ENCODE measurements at places on chromosomes 6 and 20. TPM values are rescaled to one million over a fixed set of nuclear protein-coding genes. Genes with fewer than 3 reads are reported as not detected.

RIPOR2 gene
- total RNA-seq: 0.68 TPM

PLTP gene
- 47.1 TPM for total RNA-seq

C6orf118 gene
- total RNA-seq: not detected

HAO1 gene
- total RNA-seq: not detected

WFDC10B gene
- total RNA-seq: 0.88 TPM

- peak; percentile 100 for DNase-seq
These were observed 235.5 kb downstream of the BMP7 start for GRCh38 chr20:57030611-57031600.

- no peak for DNase-seq
These were observed 320 bp downstream of the GSTA4 start for GRCh38 chr6:52994839-52995088.

GRCh38 chr6:87653074-87653962, 48.7 kb downstream of the AKIRIN2 start:
- no peak for DNase-seq

DNA sequence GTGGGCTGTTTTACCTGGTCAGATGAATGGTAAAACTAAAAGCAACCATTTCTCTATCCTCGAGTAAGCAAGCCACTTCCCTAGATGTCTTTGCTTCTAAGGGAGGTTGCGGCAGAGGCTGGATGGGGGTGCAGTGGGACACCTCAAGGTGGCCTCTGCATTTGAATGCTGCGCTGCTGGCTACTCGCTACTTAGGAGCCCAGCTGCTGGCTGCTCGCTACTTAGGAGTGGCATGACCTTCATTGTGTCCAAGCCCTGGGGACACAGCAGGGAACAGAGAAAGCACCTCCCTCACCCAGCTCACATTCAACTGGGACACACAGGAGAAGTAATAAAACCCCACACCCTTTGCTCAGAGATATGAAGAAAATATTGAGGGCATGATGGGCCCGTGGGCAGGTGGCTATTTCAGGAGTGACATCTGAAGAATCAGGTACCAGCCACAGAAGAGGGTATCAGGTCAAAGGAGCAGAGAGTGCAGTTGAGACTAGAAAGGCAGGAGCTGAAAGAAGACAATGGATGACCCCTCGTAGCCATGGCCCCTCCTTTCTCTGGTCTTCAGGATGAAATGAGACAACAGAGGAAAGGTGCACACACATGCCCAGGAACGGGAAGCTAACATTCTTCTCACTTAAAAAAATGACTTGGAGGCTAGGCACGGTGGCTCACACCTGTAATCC, 149.4 kb downstream of the ZMYND8 start:
- no peak for DNase-seq

DNA sequence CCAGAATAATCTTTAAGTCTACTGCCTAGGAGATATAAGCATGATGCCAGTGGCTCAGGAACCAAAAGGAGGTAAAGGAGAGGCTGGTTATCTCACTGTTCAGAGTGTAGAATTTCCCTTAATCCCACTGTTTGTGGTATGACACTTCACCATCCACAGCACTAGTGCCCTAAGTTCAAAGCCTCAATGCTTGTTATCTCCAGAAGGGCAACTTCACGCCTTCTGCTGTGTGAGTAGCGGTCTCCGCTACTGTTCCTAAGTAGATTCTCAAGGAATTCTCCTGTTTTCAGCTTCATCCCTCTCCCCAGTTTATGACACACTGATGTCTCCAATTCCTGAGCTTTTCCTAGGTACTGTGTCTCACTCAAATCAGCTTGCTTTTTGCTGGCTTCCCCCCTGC, 13.7 kb upstream of the SNPH start:
- no peak for DNase-seq

GRCh38 chr20:39117491-39117890, 155.3 kb downstream of the DHX35 start:
- DNase-seq: peak; percentile 94

- no peak for DNase-seq
These were observed 2.2 kb upstream of the NINL start for GRCh38 chr20:25587536-25587935.

- DNase-seq: peak; percentile 58
These were observed 24.6 kb downstream of the MYLK4 start for GRCh38 chr6:2725999-2726567.

GRCh38 chr6:148138573-148138972, 204.1 kb upstream of the SASH1 start:
- DNase-seq: no peak

GRCh38 chr6:167119670-167120582, 3.0 kb upstream of the CCR6 start:
- no peak for DNase-seq

GRCh38 chr6:32969685-32970412, 1.5 kb downstream of the BRD2 start:
- peak; percentile 98 for DNase-seq

- no peak for DNase-seq
These were observed 56.8 kb upstream of the PHIP start for GRCh38 chr6:79134699-79135474.

DNA sequence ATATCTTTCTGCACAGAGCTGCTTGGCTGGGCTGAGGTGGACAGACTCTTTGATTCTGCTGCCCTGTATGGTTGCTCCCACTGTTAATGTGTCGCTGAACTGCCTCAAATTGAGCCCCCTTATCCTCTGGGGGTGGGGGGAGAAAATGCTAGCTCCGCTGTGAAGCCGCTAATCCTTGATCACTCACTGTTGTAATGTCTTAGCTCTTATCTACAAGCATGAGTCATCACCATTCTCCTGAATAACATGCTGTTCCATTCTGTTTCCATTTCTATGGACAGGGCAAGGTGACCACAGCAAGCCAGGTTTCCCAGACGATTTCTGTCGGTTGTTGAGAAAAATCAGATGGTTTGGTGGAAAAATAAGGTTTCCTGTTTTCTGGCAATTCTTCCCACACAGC, 218.4 kb upstream of the GGTLC1 start:
- peak; percentile 56 for DNase-seq

DNA sequence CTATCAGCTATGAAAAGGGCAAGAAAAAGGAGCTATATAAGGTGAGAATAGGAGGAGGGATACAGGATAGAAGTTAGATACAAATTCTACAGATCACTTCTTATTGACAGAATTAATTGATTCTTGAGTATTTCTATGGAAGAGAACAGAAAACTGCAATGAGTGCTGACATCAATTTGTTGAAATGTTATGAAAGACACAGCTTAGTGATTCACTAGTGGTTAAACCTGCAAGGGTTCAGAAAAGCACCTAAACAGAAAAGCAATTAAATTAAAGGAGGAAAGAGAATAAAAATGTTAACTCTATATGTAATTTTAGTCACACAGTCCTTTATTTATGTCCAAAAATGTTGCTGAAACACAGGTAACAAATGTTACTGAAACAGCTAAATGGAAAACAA, 254.4 kb upstream of the RUNX2 start:
- DNase-seq: no peak

Measured in RPMI7951 (cell line).